Spleen (tissue), 13 donors: ENCODE measurements at places on chromosomes 5 and 9. TPM values are rescaled to one million over a fixed set of nuclear protein-coding genes. Genes with fewer than 3 reads are reported as not detected.

Gene ETF1
- total RNA-seq, result 42.7 TPM

Gene SPARC
- 393 TPM for total RNA-seq

Gene CDH6
- 0.63 TPM for total RNA-seq

Gene PHYHD1
- 7.2 TPM for total RNA-seq

Gene SLC2A8
- total RNA-seq, result 25.1 TPM

Gene ANKRD31
- 0.51 TPM for total RNA-seq

Gene KCNN2
- total RNA-seq, result 0.54 TPM

Gene RHOBTB3
- 49.7 TPM for total RNA-seq

Gene OTULINL
- total RNA-seq, result 52.5 TPM

Gene TMEM161B
- 19.1 TPM for total RNA-seq

Gene PLCXD3
- total RNA-seq, result 0.11 TPM

Gene WHRN
- total RNA-seq, result 51.6 TPM

Gene PARP8
- 87.9 TPM for total RNA-seq

Gene SPATA31E1
- not detected for total RNA-seq

Gene TGFBI
- total RNA-seq, result 214 TPM
